NCI-H446 treated with DMSO at 0.1 percent for 48 hours (cell line): ENCODE measurements at places on chromosomes 3 and 15.
A peak's percentile ranks its signal among the peaks of the same experiment; 100 is the strongest.

GRCh38 chr3:178537122-178537705 lies 978 bp downstream of the KCNMB2 start:
- no peak for DNase-seq

DNA sequence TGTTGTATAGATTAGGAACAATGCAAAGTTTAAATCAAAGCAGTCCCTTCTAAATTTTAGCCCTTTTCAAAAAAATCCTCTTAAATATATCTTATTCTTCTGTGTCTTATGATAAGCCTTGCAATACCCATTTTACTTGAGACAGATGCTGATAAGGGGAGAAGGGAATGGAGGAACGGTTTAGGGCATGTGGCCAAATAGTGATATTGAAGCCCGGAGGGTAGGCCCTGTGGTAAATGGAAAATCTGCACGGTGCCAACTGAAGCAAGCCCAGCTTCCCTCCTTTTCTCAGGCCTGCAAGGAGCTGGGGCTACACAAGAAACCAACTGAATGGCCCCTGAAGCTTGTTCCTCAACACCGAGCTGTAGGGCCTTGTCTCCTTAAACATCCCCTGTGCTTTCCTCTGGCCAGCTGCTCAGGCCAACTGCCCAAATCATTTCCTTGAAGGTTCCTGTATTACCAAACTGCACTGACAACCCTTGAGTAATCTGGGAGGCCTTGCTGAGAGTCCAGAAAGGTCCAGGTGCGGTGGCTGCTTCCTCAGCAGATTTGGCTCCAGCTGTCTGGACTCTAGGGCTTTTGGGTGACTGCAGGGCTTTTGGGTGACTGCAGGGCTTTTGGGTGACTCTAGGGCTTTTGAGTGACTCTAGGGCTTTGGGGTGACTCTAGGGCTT lies 67.2 kb downstream of the NCEH1 start:
- DNase-seq = no peak

- no peak for DNase-seq
Measured at GRCh38 chr3:143482106-143483088, 362.8 kb downstream of the CHST2 start.

GRCh38 chr3:46895204-46895660 lies 17.7 kb downstream of the PTH1R start:
- DNase-seq = no peak

- DNase-seq = no peak
Measured at GRCh38 chr3:152969557-152970300, 134.8 kb downstream of the P2RY1 start.

GRCh38 chr15:41010345-41010744 lies 57.1 kb downstream of the CHAC1 start:
- no peak for DNase-seq

DNA sequence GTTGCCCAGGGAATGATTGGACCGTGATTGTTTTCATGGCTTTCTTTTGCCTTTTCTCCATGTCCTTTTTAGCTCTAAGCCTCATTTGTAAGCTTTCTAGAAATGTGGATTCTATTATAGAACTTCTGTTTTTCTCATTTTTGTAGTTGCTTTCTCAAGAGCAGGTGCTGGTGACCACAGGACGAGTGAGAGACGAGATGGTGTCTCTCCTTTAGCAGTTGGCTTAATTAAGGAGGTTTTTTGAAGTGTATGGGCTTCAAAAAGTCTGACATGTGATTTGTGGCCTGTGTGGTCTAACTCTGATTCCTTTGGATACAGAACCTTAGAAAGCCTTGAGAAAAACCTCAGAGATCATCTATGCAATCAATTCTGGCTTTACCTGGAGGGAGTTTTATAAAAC lies 292.8 kb downstream of the LPP start:
- DNase-seq = no peak

GRCh38 chr3:126758882-126759281 lies 54.8 kb downstream of the CHCHD6 start:
- DNase-seq = no peak

- DNase-seq = no peak
Measured at GRCh38 chr3:111984636-111985298, 5.9 kb downstream of the ABHD10 start.

GRCh38 chr3:12363397-12364195 lies 74.7 kb downstream of the PPARG start:
- DNase-seq = no peak

- no peak for DNase-seq
Measured at GRCh38 chr3:131775650-131776049, 259.2 kb downstream of the CPNE4 start.

DNA sequence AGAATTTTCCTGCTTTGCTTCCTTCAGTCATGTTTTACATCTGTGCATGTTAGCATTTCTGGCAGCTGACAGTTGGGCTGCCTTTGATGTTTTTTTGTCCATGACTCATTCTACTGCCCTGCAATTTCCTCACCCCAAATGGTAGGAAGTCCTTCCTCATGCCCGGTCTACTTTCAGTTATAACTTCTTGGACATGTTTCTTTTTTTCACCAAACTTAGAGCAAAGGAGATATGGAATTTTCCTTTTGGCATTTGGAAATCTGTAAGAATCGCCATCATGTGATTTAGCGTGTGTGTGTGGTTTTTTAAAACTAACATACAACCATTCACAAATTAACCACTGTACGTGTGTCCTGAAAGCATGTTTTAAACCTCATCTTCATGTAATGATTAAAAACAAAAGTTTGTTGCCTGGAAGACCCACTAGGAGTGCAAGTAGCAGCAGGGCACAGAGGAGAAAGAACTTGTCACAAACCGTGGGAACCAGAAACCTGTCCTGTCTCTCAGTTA lies 430.7 kb upstream of the CFAP20DC start:
- no peak for DNase-seq

DNA sequence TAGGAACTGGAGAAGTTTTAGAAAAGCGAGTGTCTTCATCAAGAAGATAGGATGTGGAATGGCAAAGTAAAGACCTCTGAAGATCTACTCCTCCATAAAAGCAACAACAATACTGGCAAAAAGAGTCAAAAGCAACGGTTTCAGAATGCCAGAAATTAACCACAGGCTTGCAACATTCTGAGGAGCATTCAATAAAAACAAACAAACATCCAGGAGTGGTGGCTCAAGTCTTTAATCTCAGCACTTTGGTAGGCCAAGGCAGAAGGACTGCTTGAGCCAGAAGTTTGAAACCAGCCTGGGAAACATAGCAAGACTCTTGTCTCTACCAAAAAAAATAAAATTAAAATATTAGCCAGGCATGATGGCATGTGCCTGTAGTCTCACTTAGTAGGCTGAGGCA lies 143.2 kb upstream of the HACD2 start:
- no peak for DNase-seq

- DNase-seq = no peak
Measured at GRCh38 chr3:112477891-112478290, 21.4 kb downstream of the BTLA start.

DNA sequence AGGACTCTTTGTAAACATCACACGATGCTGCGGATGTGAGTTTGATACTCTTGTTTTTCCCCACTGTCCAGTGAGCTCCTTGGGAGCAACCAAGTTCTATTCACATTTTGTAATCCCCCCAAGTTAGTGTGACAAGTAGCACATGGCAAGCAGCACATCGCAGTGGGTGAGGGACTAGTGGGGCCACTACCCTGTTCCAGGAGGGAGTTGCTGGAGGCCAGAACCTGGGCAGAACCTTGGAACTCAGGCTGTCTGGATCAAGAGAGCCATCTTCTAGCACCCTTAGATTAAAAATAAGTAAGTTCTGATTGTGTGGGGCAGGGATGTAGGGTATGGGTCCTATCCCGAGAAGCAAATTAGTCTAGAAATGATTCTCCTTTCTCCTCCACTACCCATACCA lies 91.7 kb downstream of the CHRNA7 start:
- DNase-seq = no peak

- DNase-seq = no peak
Measured at GRCh38 chr3:73036694-73037591, 24.5 kb upstream of the EBLN2 start.

GRCh38 chr3:169556349-169556870 lies 107.1 kb downstream of the MECOM start:
- DNase-seq = no peak

GRCh38 chr3:195540511-195540910 lies 2.6 kb downstream of the PPP1R2 start:
- no peak for DNase-seq

DNA sequence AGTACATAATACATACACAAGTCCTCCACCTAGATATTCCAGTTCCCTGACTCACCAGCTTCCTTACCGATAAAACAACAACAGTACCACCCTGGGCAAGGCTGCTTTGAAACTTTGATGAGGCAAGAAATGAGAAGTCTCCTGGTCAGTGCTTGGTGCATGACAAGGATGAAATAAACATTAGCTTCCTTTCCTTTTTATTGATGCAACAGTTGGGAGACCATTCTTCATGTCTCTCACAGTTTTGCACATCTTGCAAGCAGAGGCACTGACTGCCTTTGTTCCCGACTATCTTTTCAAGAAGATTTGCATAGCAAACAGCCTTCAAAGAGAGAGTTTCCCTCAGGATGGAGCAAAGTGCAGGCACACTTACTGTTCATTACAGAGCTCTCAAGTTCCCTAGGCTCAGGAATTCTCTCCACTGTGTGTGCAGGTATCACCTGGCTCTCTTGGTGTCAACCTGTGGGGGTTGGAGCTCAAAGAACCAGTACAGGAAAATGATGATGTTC lies 65.2 kb downstream of the MYLK start:
- DNase-seq = no peak

- DNase-seq = no peak
Measured at GRCh38 chr3:172581757-172582166, 58.5 kb upstream of the TNFSF10 start.

DNA sequence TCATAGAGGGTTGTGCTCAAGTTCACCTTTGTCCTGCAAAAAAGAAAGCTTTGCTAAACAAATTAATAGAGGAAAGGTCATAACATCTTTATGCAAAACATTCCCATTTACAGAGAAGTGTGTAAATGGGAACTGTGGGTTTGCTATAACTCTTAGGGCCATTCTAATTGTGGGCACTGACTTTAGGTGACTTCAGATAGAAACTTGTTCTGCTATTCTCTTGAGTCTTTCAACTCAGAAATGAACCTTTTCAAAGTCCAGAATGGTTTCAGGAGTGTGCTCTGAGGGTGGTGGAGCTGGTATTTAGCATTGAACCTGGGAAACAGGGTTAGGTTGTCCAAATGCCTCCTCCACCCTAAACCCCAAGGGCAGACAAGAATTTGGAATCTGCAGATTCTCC lies 34.0 kb downstream of the SPTSSB start:
- no peak for DNase-seq

- DNase-seq = no peak
Measured at GRCh38 chr15:44882499-44882968, 74.0 kb upstream of the TERB2 start.

DNA sequence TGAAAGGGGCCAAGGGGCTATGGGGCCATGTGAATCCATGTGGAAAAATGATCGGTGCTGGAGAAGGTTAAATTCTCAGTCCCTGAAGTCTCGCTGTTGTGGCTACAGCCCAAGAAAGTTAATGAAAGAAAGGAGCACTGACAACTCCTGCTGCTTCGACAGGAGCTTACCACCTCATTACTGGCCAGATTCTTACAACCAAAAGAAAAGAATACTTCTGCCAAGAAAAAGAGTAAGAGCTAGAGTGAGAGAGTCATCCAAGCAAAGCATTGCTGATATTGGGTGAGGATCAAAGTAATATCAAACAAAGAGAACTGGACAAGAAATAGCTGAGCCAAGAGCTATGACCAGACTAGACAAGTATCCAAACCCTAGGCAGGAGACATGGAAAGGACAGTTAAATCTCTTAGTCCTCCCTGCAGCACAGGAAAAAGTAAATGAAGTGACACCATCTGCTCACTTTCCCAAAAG lies 348.4 kb upstream of the PLSCR5 start:
- peak; percentile 39 for DNase-seq

- peak; percentile 70 for DNase-seq
Measured at GRCh38 chr3:47989981-47990440, 26.2 kb downstream of the MAP4 start.

GRCh38 chr3:194537732-194538247 lies 51.0 kb upstream of the ATP13A3 start:
- peak; percentile 32 for DNase-seq

- no peak for DNase-seq
Measured at GRCh38 chr3:49053543-49053942, 24.3 kb upstream of the IMPDH2 start.

GRCh38 chr3:182969277-182969676 lies 11.1 kb downstream of the DCUN1D1 start:
- no peak for DNase-seq

GRCh38 chr15:41819455-41820050 lies 8.3 kb upstream of the JMJD7 start:
- DNase-seq = no peak
